Stimulated activated CD8-positive, alpha-beta memory T cell treated with anti-CD3 and anti-CD28 coated beads, Interleukin-15, amount 100 ng/mL, for 48 hours (primary cell): ENCODE measurements at places on chromosomes 5 and 9.

DNA sequence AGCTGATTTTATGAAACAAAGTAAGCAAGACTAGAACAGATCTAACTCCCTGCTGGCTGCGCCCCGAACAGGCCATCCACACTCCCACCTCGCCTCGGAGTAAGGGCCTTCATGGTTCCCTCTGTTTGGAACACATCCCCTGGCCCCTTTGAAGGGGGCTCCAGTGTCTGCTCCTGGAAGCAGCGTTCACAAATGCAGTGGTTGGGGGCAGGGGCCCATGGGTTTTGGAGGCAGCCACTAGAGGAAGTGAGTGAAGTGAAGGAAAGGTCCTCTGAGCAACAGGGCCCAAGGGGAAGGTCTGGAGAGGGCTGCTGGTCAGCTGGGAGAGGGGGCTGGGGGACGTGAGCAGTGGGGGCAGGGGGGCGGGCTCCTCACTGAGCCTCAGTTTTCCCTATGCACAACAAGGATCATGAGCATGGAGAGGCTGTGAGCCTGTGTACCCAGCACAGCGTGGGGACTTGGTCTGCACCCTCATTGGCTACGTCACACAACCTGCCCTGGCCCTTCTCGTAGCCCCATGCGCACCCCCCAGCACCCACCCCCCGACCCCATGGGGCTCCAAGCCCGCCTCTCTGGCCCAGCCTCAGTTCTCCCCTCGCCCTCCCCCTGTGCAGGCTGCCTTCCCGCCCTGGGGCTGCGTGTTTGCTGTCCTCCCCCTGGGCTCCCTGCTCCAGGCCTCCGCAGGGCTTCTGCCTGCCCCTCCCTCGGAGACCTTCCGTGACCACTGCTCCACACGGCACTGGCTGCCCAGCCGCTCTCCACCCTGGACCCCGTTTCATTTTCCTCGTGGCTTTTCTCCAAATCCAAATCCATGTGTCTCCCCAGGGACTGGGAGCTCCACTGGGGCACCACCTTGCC lies 39.5 kb downstream of the RASGEF1C start:
- no peak for DNase-seq

DNA sequence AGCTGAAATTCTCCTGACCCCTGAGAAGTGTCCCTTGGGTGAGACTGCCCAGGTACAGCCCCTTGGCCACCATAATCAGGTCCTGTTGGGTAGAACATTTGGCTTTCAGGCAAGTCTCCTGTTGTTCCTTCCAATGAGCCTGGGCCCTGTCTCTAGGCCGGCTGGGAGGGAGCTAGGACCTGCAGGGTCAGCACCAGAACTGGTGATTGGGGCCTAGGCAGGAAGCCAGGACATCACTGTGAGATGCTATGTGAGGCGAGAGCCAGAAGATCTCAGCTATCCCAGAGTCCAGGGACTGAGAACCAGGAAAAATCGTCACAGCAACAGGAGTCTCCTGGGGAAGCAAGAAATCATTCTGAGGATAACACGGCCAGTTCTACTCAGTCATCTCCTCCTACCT lies 51.5 kb downstream of the PCDH1 start:
- DNase-seq = no peak

GRCh38 chr9:6351737-6352136 lies 23.6 kb downstream of the TPD52L3 start:
- DNase-seq = no peak

DNA sequence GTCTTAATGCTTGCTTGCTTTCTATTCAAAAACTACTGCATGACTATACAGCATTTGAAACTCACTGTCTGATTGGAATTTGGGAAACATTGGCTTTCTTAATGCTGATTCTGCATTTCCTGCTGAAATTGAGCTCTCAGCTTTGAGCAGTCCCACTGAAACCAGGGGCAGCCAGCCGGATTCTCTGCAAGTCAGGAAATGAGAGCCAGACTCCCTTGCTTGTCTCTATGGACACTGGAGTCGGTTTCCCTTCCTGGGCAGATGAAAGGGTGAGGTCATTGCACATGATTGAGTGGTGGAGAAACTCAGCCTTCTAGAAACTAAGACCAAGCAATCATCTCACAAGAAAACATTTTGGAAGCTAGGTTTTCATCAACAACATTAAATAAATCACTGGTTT lies 119.7 kb upstream of the SPATA31C2 start:
- DNase-seq = no peak

- no peak for DNase-seq
Observed at GRCh38 chr5:136064510-136064909, 35.7 kb downstream of the TGFBI start.

GRCh38 chr9:5263351-5264218 lies 32.4 kb downstream of the INSL4 start:
- no peak for DNase-seq

DNA sequence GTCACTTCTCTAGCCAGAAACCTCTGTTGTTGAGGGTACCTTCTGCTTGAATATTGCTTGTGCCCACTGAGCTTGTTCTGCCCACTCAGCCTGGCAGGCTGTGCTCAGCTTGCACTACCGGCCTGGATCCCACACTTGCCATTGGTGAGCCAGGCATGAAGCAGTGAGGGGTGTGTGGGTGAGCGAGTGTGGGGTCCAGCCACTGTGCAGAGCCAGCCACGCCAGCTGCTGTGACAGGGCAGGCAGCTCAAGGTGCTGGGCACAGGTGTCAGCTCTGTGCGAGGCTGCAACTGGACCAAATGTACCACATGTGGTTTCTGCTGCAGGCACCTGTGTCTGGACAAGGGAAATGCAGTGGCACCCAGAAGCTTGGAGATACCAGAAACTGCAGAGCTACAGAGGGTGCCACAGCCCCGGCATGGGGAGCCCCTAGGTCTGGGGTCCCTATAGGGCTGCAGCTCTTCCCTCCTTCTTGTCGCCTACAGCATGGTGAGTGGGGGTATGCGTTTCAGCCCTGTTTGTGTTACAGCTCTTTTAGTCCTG lies 305.1 kb upstream of the RIOK2 start:
- DNase-seq = no peak

- no peak for DNase-seq
Observed at GRCh38 chr5:33843579-33843978, 48.2 kb downstream of the ADAMTS12 start.

DNA sequence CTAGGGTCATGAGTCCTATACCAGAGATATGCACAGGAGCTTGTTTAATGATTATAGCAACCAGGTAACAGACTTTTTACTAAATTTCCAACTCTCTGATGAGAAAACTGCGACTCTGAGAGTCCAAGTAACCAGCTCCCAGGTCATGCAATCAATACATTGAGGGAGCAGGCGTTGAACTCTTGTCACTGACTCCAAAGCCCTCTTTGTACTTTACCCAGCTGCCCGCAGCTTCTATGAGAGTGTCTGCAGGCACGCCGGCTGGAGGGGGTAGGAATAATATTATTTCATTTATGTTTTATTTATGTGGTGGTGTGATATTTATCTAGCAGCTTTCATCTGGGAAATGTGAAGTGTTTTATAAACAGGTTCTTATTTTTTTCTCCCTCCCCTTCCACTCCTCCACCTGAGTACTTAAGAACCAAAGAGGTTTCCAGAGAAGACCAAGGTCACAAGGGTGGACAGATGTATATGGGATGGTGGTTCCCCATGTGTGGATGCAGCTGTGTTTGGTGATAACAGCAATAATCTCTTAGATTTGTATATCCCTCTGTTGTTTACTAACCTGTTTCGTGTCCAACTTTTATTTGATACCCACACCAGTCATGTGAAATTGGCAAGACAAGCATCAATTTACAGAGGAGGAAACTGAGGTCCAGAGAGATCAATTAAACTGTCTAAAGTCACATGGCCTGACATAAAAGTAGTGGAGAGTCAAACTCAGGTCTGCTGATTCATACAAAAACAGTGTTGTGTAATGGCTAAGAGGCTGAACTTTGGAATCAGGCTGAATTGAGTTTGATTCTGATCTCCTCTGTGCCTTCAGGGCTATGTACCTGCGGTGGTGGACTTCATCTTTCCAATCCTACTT lies 140.2 kb upstream of the TRIM32 start:
- no peak for DNase-seq

- DNase-seq = no peak
Observed at GRCh38 chr5:149360272-149360671, 2.4 kb downstream of the PCYOX1L start.

DNA sequence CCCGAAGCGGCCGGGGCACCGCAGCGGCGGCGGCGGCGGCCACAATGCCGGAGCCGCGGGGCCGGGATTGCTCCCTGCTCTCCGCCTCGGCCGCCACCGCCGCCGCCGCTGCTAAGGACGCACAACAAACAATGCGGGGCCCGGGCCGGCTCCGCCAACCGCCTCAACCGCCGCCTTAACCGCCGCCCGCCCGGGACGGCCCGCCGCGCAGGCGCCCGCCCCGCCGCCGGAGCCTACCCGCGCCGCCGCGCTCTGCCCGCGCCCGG lies 254 bp downstream of the STRBP start:
- DNase-seq = no peak

GRCh38 chr5:111116550-111116949 lies 24.4 kb downstream of the WDR36 start:
- no peak for DNase-seq

DNA sequence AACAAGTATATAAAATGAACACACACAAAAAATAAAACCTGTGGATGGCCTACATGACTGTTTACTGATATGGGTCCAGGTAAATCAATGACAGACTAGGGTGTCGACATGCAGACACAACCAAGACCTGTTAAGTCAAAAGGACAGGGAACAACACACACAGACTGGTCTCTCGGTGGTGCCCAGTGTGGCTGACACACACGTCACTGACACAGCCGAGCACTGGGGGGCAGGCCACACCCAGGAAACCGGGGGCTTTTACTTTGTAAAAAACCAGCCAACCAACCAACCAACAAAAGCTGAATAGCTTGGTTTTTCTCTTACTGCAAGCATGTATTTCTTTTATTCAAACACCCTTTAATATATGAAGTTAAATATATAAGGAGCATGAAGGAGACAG lies 5.0 kb downstream of the FAM163B start:
- DNase-seq = no peak

DNA sequence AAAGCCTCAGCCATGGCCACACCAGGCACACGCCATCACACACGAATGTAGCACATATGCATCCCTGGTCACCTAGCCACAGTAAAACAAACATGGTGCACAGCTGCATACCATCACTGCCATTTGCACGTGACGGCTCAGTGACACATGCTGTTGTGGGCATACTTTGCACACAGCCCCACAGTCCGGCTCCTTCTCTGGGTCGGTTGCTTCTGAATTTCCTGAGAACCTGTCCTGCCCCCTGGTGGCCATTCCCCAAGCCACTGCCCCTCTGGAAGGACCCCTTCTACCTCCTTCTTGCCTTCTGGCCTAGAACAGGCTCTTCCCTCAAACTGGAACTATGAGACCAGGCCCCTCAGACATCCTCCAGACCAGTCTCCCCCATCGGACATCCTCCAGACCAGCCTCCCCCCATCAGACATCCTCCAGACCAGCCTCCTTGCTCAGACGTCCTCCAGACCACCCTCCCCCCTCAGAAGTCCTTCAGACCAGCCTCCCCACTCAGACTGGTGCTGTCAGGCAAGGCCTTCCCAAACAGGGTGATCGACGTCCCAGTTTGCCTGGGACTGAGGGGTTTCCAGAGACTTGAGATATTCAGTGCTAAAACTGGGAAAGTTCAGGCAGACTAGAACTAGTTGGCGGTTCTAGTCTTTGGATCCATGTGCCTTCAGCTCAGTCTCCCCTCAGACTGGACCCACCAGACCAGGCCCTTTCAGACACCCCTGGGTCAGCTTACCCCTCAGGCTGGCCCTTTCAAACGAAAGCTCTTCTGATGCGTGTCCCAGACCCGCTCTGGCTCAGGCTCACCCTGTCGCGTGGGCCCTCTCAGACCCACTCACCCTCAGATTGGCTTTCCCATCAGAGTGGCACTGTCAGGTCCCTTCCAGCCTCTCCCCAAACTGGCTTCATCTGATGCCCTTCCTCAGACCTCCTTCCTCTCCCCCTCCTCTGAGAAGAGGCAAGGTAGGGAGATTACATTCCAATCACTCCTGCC lies 24.3 kb upstream of the ENHO start:
- peak; percentile 45 for DNase-seq

DNA sequence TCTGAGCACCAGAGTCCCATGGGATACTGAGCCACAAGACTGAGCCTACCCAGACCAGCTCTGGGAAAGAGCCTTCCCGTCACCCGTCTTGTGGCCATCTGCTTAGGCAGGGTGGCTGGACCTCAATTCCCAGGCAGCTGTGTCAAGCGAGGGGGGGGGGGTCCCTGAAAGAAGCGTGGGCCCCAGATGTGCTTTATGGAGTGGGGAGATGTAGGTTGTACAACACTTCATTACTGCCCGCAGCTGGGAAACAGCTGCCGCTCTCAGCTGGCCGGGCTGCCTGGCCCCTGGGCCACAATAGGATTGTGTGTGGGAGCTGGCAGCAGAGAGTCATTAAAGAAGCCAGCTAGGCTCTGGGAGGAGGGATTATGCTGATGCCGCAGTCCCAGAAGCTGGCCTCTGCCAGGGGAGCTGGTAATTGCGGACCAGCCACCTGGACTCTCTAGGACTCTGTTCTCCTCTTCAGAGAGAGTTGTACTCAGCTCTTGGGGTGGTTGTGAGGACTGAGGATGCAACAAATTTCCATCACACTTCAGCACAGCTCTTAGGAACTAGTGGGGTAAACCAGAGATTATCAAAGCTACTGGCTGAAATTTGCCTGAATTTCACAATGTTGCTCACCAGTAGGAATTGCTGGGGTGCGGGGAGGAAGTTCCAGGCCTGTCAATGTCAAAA lies 145.4 kb downstream of the GADD45G start:
- DNase-seq = no peak

DNA sequence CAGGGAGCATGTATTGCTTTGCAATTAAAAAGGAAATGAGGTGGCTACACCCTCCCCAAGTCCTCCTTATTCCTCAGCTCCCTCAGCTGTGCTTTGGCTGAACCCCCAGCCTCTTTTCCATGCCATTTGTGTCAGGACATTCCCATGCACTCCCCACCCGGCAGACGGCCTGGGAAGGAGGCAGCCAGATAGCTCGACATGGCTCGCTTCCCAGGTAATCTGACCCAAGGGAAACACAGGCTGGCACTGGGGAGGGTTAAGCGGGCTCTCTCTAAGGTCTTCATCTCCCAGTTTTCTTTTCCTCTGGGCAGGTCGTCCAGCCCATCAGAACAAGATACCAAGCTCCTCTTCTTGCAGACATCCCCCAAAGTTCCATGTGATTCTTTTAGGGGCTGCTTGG lies 31.2 kb downstream of the BTNL9 start:
- DNase-seq = no peak
